ENCODE measurements at places on chromosomes 6 and 20.

DNA sequence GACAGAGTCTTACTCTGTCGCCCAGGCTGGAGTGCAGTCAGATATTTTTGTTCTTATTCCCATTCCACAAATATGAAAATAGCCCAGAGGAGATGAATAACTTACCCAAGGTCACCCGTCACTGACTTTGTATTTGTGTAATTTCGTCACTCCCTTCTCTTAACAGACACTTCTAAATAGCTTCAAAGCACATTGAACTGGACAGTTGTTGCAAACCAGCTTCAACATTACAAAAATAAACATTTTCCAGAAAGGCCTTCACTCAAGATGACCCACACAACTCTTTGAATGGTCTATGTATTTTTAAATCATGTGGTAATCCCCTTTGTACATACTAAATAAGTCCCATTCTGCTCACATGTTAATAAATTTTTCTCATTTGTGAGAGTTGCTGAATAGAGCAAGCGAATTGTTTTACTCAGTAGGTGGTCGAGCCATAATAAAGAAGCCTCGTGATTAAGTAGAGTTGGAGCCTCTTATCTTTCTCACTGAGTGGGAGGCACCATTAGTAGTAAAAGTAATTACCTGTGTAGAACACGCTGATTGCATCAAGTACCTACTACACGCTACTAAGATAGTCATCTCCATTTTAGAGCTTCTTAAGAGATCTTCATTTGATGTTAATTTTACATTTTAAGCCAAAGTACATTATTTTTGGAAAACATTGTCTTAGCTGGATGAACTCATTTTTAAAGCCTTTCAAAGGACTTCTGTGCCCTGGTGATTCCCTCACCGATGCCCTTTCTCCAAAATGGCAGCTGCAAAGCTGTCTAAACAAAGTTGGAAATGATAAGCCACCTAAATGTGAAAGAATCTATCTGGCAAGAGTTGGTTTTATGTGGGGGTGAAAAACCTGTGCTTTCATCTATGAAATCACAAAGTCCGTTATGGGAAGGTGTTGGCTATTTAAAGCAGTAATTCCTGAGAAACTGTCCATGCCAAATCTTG, 110.0 kb downstream of the TSHZ2 start:
- no peak for DNase-seq

DNA sequence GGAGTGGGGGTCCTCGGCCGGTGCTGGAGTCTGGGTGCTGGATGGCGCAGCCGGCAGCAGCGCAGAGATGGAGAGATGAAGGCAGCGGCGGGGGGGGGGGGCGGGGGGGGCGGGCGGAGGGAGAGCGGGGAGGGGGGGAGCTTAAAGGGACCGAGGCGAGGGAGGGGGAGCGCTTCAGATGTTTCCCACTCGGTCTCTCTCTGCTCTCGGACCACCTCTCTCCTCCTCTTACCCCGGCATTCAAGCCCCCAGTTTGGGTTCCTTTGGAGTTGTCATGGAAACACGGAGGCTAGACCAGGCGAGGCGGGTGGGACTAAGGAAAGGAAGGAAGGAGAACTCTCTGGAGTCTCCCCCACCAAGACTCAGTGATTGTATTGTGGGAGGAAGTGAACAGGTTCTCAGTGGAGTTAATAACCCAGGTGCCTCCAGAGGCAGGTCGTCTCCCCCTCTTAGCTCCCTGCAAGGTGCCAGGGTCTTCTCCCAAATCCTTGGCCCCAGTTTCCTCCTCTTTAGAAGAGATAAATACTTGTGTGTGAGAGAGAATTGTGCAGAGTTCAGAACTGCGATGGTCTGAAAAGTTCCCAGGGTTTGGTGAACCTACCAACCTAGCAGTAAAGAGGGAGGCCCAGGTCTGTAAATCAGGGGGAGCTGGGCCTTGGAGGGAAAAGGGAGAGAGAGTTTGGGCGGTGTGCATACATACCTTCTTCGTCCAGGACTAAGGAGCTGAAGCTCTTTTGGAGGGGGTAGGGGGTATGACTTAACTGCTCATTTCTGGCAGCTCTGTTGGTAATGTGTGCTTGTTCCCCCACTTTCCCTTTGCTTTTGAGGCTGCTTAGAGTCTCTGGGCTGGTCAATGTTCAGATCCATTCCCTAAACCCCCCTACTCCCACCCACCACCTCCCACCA, at the start of gene PRRT1:
PRRT1 (minus strand) TSS at position 77 of the 906 bp plus-strand sequence. CDS start 112 bp downstream, outside the sequence.
- DNase-seq, result no peak

DNA sequence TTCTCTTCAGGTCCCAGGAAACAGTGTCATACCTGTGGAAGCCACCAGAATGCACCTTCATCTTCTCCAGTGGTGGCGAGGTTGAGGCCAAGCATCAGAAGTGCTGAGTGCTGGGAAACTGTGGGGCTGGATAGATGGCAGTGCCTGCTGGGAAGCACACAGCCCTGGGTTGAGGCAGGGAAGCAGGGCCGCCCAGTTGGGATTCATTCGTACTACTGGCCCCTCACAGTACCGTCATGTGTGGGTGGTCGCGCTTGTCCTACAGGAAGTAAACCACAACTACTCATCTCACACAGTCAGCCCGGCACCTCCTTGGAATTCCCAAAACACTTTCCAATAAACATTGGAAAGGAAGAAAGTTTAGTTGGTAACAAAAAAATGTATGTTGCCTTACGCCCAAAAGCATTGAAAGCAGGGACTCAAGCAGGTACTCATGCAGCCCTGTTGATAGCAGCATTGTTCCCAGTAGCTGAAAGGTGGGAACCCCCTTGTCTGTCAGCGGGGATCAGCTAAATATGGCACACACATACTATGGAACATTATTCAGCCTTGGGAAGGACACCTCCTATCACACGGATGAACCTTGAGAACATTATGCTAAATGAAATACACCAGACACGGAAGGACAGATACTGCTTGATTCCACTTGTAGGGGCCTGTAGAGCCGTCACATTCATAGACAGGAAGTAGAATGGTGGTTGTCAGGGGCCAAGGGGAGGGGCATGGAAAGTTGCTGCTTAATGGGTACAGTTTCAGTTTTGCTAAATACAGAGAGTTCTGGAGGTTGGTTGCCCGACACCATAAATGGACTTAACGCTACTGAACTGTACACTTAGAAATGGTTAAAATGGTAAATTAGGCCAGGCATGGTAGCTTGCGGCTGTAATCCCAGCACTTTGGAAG, 162.7 kb downstream of the MTHFD1L start:
- DNase-seq, result no peak

- DNase-seq, result no peak
Measured at GRCh38 chr20:40668449-40669228, 20.4 kb downstream of the MAFB start.

DNA sequence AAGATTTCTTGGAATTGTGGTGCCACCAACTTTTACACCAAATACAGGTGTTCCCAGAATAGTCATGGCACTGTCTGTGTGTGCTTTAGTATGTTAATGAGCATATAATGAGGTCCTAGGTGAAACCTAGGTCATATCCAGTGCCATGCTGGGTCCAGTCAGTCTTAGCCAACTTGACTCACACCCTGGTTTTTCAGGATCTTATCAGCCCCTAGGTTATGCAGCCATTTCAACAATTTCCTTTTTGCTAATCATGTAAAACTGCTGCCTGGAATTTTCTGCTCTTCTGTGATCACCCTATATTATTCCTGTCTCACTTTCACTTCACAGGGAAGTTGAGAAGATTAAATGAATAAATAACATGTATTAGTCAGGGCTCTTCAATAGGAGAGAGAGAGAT, 23.7 kb downstream of the SDHAF4 start:
- DNase-seq, result no peak

- DNase-seq, result no peak
Measured at GRCh38 chr6:158270389-158271127, 41.7 kb upstream of the TULP4 start.

DNA sequence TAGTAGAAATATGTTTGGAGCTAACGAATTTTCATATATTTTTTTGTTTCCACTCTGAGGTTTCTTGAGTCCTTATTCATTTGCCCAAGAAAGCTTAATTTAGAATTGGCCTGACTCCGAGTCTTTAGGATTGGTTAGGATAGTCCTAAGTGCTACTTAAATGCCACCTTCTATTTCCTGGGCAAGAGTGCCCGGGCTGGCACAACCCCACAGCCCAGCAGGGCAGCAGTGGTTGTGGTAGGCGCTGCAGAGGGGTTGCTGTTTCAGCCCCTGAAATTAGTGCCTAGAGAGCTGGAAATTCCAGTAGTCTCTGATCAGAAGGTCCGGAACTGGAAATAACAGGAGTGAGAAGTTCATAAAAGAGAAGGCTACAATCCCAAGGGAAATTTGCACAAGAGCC, 139.4 kb upstream of the TENT5A start:
- no peak for DNase-seq

- DNase-seq, result no peak
Measured at GRCh38 chr20:9483131-9483530, 31.3 kb upstream of the LAMP5 start.

DNA sequence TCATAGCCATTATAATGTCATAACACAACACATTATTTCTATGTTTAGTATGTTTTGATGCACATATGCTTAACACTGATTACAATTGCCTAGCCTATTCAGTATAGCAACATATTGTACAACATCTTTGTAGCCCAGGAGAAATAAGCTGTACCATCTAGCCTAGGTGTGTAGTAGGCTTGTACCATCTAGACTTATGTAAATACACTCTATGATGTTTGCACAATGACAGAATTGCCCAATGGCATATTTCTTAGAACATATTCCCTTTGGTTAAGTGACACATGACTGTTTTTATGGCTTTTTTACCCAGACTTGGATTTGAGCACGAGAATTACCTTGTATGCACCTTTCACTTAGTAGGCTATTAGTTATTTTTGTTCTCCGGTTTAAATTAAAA, 64.5 kb upstream of the HIVEP1 start:
- DNase-seq, result no peak

GRCh38 chr6:153084393-153084792, 46.7 kb downstream of the RGS17 start:
- no peak for DNase-seq

DNA sequence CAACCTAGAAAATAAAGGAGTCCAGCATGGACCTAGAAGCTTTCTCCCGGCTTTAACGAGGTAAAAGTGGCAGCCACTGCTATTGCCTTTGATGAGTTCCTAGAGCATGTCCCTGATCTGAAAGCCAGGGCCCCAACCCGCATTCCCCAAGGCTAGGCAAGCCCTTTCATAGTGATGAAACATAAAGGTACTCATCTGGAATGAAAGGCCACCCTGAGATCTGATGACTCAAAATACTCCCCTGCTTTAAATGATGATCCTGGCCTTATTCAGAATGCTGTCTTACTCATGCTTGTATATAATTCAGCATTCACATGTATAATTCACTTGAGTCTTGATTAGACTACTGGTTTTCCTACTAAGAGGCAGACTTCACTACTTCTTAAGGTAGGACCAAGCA, 21.3 kb downstream of the TTPAL start:
- DNase-seq, result no peak

- DNase-seq, result no peak
Measured at GRCh38 chr20:47970282-47970903, 185.1 kb upstream of the SULF2 start.

DNA sequence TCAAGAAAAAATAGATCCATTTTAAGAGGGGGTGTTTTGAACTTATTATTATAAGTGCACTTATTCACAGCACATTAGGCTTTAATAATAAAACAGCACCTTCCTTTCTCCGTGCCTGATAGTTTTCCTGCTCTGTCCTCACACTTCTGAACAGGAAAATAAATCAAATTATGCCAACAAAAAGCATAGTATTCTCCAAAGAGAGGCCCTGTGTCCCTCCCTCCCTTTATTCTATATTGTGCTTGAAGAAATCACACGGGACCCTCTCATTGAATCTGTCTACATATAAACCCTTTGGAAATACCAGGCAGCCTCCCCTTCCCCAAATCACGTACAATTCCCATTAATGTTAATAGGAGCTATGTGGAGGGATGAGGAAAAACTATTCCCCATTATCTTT, 462.9 kb upstream of the NRSN1 start:
- no peak for DNase-seq

DNA sequence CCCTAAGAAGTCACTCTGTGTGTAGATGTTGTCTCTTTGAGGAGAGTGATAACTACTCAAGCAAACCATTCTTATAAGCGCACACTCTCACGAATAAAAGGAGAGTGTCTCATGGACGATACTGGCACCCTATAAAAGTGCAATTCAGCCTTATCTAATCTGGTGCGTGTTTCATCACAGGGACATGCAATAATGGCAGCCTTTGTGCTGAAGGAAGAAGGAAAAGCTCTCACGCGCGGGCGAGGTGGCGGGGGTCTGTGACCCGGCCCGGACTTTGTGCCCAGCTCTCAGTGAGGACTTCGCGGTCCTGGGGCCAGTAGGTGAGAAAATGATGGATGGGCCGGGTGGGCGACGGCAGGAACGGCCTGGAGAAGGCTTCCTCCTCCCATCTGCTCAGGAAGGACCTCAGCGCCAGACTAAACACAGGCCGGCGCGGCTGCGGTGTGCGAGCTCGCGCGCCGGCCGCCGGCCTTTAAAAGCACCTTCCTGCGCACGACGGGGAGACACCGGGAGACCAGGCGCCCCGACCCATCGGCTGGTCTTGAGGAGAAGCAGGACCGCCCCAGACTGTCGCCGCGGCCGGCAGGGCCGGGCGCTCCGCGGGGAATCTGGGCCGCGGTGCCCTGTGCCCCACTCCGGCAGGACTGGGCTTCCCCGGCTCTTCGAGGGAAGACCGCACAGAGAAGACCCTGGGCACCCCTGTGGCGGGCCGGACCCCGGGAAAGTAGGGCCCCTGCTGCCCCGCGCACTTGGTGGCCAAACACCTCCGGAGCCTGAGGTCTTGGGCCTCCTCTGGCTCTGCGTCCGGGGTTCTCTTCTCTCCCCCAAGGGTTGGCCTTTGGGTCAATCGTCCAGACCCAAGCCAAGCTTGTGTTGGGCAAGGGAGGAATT, 8.3 kb upstream of the FOXC1 start:
- DNase-seq, result no peak

- DNase-seq, result no peak
Measured at GRCh38 chr6:20302702-20303251, 90.5 kb upstream of the MBOAT1 start.

GRCh38 chr6:158648682-158649131, 1.1 kb upstream of the SYTL3 start:
- no peak for DNase-seq

DNA sequence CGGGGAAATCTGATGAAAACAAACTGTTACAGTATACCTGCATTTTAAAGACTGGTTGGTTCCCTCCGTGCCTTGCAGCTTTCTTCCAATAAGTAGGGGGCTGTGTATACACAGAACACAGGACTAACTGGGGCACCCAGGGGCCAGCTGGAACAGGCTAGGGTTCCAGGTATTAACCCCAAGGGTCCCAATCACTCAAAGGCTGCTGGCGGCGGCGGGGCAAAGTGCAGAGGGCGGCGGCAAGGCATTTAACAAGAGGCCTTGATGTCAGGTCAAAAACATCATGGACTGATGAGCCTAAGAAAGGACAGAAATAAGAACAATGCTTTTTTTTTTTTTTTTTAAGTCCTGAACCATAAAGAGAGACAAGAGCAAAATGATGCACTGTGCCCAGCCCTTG, 2.5 kb downstream of the PMEPA1 start:
- no peak for DNase-seq

GRCh38 chr6:19193624-19194023, 643.5 kb upstream of the ID4 start:
- no peak for DNase-seq

DNA sequence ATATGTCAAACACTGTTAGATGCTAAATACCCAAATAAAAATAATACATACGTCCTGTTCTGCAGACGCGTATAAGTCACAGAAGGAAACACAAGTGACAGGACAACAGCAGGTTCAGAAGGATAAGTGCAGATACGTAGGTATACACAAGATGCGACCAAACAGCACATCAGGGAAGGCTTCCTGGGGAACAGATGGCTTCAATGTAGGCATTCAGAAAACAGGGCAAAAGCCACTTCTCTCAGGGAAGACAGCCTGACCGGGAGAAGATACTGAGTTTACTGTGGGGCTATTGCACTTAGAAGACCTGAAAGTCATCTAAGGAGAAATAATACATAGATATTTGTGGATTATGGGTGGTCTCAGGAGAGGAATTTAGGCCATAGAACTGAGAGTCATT, 1.9 kb downstream of the HLA-DPA1 start:
- no peak for DNase-seq
